Stimulated activated CD4-positive, alpha-beta T cell treated with anti-CD3 and anti-CD28 coated beads, Interleukin-15, amount 100 ng/mL, for 1 hour (primary cell): ENCODE measurements at places on chromosomes 12 and 14.

DNA sequence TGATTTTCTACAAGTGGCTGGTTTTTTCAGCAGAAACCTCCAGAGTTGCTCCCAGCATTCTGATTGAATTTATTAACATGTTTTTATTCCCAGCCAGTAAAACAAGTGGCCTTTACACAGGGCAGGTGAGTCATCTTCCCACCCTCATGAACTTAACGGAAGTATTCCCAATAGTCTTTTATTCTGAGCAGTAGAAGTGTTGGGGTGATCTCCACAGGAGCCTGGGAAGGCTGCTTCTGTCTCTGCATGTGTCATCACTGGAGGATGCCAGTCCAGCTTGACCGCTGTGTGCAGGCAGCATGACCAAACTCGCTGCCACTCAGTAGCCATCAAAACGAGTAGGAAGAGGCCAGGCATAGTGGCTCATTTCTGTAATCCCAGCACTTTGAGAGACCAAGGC lies 13.4 kb upstream of the DNAH10 start:
- DNase-seq: no peak

DNA sequence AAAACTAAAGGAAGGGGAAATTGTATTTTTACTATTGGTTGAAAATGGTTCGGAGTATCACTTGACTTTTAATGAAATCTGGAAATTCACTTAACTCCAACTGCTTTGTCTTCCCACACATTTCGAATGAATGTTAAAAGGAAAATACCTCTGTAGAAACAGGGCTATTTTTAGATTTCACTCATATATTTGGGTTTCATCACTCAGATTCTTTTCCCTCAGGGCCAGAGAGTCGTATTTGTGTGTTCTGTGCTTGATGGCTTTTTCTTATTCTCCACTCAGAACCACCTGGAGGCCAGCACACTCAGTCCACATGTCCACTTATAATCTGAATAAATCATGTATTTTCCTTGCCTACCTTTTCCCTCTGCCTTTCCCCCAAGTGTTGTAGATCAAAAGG lies 40.0 kb downstream of the DAAM1 start:
- no peak for DNase-seq

DNA sequence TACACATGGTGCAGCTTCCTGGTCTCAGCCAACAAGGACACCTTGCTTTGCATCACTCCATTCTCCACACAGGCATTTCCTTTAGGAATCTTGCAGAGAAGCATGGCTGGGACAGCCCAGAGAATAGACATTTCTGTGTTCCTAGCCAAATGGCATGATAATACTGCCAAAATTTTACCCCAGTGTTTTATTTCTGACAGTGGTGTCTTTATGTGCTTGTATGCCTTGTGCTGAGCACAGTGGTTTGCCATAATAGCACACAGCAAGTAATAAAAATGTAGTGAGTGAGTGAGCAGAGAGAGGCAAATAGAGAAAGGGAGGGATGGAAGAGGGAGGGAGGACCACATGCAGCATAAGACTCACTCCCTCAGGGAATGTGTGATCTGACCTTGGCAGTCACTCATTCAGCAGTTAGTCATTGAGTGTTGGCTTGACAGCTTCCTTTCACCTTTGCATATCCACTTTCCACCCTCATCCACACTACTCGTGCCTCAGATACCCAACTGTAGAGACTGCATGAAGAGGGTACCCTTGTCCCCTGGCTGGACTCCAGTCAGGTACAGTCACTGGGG lies 212.8 kb upstream of the CCDC196 start:
- DNase-seq: no peak

DNA sequence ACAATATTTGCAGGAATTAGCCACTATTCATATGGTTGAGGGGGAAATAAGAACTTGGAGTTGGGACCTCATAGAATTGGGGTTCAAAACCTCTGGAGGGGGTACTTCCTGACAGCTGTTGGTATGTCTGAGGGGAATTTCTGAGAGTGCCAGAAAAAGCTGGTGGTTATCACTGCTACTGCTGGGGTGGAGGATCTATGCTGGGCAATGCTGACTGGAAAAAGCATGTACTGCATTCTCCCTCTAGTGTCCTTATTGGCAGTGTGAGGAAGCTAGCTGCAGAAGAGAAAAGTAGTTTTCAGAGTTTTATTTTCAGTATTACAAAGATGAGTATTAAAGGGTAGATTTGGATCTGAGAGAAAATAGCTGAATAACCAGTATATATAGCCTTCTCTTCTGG lies 88.8 kb downstream of the FUT8 start:
- no peak for DNase-seq

DNA sequence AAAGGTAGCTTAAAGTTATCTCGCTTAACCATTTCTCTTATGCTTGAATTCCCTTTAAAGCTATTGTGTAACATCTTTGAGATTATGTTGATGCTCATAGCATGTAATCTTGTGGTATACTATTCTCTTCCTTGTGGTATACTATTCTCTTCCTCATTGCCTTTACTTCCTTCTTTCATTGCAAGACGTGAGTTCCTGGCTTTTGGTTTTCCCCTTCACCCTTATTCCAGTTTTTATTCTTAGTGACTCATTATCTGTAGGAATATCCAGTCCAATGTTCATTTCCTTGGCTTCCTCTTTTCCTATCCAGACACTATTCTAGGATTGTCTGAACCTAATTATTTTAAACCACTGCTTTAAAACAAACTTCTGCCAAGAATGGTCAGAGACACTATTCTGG lies 564.0 kb downstream of the CCER1 start:
- DNase-seq: no peak

DNA sequence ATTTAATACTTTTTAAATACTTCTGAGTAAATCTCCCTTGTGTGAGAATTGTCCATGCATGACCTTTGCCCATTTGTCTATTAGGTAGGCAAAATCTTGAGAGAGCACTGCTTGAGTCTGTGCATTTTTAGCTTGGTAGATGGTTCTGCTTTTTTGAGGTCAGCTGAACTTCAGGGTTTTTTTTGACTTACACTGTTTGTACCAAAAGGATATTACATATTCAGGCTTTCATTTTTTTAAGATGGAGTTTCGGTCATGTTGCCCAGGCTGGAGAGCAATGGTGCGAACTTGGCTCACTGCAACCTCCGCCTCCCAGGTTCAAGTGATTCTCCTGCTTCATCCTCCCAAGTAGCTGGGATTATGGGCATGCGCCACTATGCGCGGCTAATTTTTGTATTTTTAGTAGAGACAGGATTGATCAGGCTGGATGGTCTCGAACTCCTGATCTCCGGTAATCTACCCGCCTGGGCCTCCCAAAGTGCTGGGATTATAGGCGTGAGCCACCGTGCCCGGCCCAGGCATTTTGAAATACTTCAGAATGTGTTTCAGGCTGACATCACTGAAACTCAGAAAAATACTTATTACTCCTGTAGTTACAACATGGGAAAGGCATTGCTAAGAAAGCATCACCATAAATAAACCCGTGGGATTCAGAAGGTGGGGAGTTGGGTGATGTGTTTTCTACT lies 11.1 kb downstream of the RASSF3 start:
- DNase-seq: no peak

DNA sequence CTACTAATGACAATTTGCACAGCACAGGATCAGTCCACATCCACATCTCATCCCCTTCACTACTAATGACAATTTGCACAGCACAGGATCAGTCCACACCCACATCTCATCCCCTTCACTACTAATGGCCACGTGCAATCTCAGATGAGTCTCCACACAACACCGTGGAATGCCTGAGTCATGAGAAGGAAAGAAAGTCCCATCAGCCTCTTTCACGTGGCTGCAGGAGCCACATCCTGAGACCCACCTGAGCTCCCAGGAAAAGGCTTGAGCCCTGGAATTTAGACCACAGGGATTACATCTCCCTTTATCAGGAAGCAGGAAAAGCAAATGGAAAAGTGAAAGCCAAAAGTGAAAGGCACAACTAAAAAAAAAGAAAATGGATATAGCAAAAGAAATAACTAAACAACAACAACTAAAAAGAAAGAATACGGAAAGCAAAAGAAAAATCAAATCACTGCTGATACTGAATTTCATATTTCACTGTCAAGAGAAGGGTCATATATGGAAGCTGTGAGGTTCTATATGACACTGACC lies 1300.5 kb downstream of the TMEM121 start:
- no peak for DNase-seq

DNA sequence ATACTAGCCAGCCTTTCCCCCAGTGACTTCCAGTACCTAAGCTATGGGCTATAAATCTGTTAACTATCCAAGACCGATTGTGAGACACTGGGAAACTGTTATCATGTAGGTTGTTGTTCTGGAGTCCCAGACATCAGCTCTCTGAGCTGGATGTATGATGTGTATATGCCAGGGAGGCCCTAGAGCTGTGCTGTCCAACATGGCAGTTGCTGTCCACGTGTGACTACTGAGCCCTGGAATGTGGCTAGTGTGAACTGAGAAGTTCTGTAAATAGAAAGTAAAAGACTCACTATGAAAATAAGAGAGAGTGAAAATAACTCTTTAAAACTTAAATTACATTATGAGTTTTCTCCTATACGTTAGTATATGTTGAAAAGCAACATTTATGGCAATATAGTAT lies 755.8 kb upstream of the FBXO33 start:
- DNase-seq: no peak

GRCh38 chr14:89534902-89535685 lies 118.1 kb upstream of the FOXN3 start:
- no peak for DNase-seq

DNA sequence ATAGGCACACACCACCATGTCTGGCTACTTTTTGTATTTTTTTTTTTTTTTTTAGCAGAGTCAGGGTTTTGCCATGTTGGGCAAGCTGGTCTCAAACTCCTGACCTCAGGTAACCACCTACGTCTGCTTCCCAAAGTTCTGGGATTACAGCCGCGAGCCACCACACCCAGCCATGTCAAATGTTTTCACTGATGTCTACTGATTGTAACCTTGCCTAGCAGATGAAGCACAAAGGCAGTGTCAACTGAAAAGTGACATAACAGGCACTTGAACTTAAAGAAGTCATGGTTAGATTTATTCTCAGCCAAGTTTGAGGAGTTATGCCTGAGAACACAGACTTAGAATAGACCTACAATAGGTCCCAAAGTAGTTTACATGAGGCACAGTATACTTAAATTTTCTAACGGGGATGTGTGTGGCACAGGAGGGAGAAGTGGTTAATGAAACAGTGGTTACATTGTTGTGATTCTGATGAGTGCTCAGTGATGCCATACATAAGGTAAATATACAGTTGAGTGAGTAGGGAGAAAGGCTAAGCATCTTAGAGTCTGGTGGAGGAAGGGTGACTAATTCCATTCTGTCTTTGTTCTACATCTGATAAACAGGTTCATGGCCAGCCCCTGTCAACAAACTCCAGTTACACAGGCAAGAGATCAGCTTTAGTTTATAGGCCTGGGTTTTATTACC lies 12.6 kb upstream of the RNASE4 start:
- no peak for DNase-seq

GRCh38 chr12:85814741-85815140 lies 21.5 kb downstream of the RASSF9 start:
- no peak for DNase-seq
